ENCODE measurements at places on chromosomes 4 and X.

DNA sequence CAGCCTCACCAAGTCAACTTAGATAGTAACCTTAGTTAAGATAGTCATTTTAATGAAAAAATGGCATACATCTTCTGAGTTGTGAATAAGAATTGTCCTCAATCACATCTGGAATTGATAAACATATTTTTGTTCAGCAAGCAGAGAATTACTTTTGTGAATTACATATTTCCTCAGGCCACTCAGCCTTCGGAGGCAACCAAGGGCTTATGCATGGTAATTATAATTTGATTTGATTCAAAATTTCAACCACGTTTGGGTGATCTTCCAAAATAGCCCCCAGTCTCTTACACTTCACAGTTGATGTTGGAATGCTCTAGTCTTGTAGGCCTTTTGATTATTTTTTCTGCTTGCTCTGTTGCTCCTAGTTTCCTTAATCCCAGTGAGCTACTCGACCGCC is 63.4 kb downstream of the GALNTL6 start:
- no peak for DNase-seq

- DNase-seq: no peak
Measured at GRCh38 chr4:62439051-62439450, 1238.9 kb downstream of the ADGRL3 start.

DNA sequence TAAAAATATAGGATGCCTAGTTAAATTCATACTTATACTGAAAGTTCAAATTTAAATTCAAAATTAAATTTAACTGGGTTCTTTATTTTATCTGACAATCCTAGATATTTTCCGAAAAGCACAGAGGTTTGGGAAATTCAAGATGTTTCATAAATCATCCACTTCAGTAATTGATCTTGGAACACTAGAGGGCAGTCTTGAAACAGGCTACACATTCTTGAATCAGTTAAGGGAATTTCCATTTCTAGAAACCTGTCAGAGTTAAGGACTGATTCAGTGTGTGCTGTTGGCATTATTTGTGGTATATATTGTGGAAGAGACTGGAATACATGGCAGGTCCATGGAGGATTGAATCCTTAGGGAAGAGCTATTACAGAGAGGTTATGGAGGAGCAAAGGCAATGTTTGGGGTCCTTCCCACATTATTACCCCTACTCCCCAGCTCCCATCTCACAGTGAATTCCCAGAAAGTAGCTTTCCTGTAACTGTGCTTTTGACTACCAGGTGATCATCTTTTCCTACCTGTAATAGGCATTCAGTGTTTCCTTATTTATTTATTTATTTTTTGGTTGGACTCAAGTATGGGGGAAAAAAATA is 92.9 kb downstream of the EGF start:
- DNase-seq: peak; percentile 84

DNA sequence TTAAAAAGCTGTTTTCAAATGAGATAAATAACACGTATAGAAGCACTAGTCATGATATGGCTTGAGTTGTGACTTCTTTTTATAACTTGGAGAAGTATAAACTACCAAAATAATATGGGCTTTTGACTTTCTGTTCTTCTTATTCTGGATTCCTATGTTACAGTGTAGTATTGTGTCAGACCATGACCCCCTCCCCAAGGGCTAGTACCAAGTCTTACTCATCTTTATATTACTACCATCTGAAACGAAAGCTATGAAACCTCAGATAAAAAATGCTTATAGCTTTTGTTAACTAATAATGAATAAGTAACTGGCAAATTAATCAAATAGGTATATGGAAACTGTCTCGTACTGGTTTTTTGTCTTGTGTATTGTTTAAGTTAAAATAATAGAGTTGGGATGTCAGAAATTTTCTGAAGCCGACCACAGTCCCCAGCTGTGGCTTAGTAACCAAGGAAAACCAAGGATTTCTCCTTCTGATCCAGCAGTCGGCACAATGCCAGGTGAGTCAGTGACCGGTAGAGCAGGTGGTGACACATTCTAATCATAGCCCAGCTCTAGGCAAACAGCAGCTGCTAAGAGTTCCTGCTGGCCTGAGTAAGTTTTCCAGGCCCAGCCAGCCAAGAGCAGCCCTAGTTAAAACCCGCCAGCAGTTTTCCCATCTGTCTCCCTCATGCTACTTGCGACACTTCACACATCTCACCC is 163.3 kb upstream of the PRDX4 start:
- peak; percentile 51 for DNase-seq

DNA sequence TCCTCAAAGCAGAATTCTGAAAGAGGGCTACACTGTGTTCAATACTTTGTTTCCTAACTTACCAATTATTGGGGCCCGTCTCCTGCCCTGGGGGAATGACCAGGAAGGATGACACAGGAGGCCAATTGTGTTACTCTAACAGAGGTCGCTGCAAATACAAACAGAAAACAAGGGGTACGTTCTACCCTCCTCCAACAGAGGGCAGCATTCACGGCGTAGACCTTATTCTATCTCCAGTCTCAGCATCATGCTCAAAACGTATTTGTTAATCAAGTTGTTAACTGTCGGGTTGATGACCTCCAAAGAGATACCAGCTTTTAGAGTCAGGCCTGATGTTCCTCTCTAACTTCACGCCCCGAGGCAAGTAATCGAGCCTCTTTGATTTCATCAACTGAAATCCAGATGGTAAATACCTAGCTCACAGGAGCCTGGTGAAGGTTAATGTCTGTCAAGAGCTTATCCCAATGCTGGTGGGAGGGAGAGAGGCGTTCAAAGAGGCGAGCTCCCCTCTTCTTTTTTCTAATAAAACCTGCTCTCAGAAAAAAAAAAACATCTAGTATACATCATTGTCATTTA is 181.0 kb upstream of the KCNIP4 start:
- DNase-seq: peak; percentile 0

- DNase-seq: no peak
Measured at GRCh38 chrX:50973199-50973598, 62.7 kb downstream of the BMP15 start.

Data from lung (tissue), 17 donors.